ENCODE measurements at places on chromosomes 16 and 17.

- peak; percentile 3 for DNase-seq
These were observed 85.7 kb upstream of the XYLT1 start for GRCh38 chr16:17556276-17557052.

GRCh38 chr16:74279266-74279665 is 17.3 kb upstream of the PSMD7 start:
- DNase-seq, result no peak

DNA sequence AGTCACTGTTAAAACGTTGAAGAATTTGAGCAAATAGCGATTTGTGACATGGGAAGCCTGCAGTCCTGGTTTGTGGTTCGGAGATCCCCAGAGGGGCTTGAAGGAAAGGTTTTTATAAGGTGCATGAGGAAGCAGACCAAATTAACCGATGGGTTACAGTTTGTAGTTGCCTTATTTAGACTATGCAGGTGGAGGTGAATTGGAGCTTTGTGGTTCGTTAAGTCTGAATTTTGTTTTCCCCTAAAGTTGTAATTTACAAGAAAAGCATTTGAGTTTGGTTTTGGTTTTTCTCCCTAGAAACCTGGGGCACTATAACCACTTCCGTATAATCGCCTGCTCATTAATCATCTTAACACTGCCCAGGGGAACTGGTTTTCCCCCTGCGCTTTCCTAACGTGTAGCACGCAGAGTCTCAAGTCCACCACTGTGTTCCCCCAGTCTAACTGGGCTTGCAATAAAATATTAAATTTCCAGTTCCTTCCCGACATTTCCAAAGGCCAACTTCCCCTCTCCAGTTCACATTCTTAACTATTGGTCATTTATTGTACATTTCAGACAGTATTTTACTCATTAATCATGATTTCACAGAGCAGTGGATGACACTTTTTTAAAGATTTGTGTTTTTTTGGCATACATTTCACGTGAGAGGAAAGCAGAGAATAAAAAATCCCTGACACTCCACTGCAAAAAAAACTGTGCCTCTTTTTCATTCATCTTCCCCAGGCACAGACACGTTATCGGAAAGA is 932 bp downstream of the ZNF267 start:
- peak; percentile 73 for DNase-seq

- DNase-seq, result no peak
These were observed 5.6 kb upstream of the TEX19 start for GRCh38 chr17:82353484-82353883.

DNA sequence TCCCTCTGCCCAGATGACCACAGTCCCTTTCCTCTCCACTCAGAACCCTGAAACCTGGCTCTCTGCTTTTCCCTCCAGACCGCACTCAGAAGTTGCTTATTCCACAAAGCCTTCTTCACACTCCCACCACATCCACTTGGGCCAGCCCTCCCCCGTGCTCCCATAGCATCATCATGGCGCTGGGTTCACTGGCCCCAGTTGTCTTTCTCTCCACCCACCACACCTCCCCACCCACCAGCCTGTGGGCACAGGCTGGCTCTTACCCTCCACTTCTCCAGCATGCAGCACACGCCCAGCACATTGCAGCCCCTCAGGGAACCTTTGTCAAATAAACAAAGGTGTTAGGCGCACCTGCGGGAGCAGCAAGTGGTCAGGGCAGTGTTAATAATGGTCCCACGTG is 130.0 kb downstream of the KATNIP start:
- no peak for DNase-seq

Measured in CD4-positive, alpha-beta T cell treated with Interferon alpha-2 for 1 hour (primary cell).